Aorta (tissue), 5 donors: ENCODE measurements at places on chromosomes 6 and 20. TPM values are rescaled to one million over a fixed set of nuclear protein-coding genes. Genes with fewer than 3 reads are reported as not detected.

The PRICKLE4 gene
- total RNA-seq, result 8.8 TPM

The KIF6 gene
- 0.39 TPM for total RNA-seq

The FBXO5 gene
- 4.8 TPM for total RNA-seq

The CNBD2 gene
- 2.5 TPM for total RNA-seq

DNA sequence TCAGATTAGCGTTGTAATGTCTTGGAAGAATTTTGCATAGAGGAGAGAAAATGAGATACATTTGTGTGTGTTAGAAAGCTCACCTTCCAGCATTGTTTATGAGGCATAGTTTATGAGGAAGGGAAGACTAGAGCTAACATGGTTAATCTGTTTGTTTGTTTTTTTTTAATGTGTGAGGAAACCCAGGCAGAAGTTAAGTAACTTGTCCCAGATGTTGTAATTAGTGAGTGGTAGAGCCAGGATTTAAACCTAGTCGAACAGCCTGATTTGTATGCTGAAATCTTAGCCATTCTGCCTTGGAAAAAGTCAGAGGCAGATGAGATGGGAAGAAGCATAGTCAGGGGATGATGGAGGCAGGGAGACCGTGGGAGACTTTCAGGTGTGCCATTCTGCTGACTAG is 29.1 kb downstream of the NDUFAF5 start:
- DNase-seq, result no peak

DNA sequence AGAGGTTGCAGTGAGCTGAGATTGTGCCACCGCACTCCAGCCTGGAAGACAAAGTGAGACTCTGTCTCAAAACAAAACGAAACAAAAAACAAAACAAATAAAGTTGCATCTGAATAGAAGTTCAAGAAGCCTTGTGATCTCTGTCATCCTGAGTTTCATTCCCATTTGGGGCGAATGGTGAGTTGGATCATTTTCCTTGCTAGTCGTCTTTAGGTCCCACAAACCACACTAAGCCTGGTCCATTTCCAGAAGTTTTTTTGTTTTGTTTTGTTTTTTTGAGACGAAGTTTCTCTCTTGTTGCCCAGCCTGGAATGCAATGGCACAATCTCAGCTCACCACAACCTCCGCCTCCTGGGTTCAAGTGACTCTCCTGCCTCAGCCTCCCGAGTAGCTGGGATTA is 33.8 kb downstream of the ZNF217 start:
- DNase-seq, result no peak

DNA sequence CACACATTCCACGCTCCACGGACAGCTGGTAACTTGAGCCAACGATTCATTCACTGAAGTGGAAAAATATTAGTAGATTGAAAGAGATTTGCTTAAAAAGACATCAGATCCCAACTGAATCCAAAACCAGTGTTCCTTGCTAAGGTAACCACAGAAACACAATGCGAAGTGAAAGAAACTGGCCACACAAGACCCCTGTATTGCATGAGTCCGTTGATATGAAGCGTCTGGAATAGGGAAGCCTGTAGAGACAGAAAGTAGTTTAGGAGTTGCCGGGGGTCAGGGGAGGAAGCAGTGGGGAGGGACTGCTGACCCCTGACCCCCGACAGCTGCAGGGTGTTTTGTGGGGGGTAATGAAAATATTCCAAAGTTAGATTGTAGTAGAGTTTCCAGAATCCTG is 10.0 kb downstream of the PCK1 start:
- DNase-seq, result no peak

- no peak for DNase-seq
Observed at GRCh38 chr20:51156041-51156982, 133.4 kb upstream of the KCNG1 start.

GRCh38 chr20:38165966-38166702 is 1.1 kb upstream of the TGM2 start:
- DNase-seq, result no peak
